Activated T-cell treated with anti-CD3 and anti-CD28 coated beads, Interleukin-2, amount 50 U/mL, for 1 hour (primary cell): ENCODE measurements at places on chromosomes 3 and 15.

DNA sequence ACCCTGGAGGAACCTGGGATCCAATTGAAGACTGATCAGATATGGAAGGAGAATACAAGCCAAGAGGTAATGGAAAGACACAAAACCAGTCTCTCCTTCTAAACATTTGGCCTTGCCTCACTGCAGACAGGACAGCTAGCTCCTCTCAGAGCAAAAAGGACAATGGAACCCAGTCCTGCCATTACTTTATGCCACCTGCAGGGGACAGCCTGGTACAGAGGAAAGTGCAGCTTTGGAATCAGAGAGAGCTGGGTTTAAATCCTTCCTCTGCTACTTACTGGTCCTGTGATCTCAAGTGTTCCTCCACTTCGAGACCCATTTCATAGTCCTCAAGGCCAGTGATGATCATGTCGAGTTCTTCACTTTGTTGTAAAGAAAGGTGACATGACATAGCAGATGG lies 159.4 kb upstream of the SMAD3 start:
- no peak for DNase-seq

GRCh38 chr3:55708242-55708641 lies 221.1 kb upstream of the WNT5A start:
- no peak for DNase-seq

GRCh38 chr3:31053299-31053698 lies 158.8 kb upstream of the GADL1 start:
- DNase-seq = no peak

DNA sequence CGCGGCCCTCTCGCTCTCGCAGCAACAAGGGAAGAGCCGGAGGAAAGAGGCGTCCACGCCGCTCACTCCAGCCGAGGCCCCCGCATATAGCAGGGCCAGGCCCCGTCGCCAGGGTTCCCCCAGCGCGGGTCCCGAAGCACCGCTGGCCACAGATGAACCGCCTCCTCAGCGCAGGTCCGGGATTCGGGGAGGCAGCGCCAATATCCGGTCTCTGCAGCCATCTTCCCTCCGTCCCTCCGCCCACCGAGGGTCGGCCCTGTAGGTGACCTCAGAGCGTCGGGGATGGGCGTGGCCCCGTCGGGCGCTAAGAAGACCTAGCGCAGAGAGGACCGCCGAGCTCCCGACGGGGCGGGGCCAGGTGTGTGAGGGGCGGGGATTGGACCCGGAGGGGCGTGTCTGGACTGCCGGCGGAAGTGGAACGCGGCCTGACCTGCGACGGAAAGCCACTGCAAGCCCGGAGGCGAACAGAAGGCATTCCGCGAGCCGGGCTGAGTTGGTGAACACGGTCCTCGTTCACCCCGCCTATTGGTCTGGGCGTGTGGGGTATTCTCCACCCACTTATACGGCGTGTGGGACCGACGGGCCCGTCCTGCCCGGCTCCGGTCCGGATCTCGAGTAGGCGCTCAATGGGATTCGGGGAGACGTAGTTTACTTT lies 26.8 kb upstream of the MTHFS start:
- DNase-seq = peak; percentile 100

GRCh38 chr3:96027718-96028117 lies 786.7 kb upstream of the EPHA6 start:
- DNase-seq = no peak
